ENCODE measurements at places on chromosomes 7 and 10.

DNA sequence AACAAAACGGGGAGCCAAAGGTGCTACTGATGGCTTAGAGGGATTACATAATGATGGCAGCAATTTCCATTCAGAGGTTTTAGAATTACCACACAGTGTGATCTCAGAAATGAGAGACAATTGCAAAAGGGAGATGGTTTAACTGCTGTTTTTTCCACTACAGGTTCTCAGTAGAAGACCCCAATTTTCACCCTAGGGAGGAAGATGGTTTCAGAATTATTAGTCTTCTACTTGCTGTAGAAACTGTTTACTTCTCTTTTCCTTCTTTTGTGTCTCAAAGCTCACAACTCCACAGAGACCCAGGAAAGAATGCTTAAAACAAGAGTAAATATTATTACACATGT is 226.5 kb downstream of the INHBA start:
- DNase-seq, result no peak

DNA sequence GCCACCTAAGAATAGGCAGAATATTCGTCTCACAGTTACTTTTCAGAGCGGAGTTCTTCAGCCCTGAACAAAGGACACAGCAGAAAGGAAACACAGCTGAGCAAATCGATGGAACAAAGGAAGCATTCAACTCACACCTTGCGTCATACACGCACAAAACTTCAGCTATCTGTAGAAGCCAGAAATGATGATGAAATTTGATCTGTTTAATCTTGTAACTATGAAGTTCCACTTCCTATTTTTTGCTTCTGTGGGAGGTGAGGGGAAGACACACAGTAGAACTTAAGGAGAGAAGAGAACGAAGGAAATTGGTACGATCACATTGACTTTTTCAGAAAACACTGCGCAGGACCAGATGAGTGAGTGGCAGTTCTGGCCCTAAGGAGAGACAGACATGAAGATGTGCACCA is 26.2 kb downstream of the FAM171A1 start:
- DNase-seq, result no peak

DNA sequence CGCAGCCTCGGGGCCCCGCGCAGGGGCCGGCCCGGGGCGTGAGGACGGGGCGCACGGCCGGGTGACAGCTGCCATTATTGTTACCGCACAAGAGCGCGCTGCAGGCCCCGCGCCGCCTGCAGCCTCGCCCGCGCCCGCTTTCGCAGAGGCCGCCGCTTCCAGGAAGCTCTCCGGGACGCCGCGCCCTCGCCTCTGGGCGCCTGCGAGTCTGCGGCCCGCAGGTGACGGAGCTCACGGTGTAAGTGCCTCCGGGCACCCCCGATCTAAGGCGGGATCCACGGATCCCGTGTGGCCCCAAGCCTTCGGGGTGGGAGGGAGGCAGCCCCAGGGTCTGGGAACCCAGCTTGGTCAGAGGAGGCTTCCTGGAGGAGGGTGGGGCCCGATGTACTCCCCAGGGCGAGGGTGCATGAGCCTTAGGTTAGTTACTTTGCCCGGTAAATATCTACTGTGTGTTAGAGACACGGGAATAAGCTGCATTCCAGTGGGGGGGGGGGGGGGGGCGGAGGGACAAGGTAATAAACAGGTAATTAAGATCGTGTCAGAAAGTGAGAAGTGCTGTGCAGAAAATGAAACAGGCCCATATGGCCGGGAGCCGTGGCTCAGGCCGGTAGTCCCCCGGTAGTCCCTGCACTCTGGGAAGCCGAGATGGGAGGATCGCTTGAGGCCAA is 638 bp downstream of the IQCE start:
- no peak for DNase-seq

DNA sequence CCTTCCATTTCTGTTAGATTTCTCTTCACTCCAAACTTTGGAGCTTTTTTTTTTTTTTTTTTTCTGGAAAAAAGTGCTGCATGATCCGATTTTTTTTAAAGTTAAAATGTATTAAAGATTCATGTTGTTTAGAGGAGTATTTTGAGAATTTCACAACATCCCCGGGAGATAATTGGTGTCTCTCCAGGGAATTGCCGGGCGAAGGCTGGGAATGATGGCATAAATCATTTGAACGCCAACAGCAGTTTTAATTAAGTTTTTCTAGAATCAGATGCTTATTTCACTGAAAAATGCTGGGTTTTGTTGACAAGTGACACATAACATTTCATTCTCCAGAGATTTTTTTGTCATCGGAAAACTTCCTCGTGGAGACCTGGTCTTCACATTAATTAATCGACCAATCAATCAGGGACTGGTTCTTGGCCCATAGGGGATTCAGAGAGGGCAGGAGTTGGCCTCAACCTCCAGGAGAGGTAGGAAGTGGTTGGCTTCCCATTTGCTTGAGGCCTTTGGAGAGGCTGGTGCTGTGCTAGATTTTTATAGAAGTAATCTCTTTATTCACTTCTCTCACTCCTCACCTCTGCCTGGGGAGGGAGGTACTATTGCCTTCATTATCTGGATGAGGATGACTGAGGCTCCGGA is 439.4 kb downstream of the TYW1 start:
- no peak for DNase-seq

- DNase-seq, result no peak
Measured at GRCh38 chr7:111226800-111227199, 135.9 kb downstream of the LRRN3 start.

DNA sequence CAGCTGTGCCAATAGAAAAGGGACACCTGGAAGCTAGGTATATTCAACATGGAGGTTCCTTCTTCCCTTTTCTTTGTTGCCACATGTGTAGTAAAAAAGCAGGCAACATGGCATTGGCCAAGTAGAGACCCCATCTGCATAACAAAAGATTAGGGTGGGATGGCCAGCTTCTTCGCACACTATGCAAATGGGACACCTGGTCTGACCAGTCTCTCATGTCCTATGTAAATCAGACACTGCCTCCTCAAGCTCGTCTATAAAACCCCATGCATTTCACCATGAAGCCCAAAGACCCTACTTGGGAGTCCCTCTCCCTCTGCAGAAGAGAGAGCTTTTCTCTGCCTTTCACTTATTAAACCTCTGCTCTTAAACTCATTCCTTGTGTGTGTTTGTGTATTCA is 53.9 kb downstream of the MYL10 start:
- no peak for DNase-seq

Data from liver (tissue), 10 donors.